IPS DF 6.9 (cell line): ENCODE measurements at places on chromosomes 16 and 17.

DNA sequence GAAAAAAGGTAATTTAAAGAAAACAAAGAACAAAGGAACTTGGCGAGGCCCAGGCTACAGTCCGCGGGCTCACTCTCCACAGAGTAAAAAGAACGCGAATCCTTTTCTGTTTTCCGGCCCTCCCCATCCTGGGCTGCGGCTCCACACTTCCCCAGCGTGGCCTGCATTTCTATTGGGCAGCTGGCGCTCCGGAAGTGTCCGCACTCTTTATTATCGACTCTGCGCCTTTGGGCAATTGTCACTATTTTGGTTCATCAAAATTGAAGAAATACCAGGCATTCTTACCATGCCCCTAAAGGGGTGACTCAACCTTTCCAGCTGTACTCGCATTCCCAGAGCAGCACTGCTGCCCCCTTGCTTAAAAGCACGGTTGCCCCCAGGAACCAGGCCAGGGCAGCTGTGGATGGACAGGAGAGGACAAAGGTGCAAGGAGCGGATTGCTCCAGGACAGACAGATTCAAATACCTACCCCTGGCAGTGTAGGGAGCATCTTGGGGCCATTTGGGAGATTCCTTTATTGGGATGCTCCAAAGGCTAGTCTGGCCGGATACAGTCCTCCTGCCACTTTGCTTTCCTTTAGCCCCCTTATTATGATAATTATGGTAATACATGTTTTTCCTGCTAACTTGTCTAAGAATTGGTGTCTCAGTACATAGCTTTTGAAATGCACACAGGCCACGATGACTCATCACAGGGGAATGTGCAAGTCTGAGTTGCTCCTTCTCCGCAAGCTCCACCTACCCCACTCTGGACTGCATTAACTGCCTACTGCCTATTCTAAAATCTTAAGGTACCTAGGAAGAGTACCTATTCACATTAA is 985 bp upstream of the SLFN12 start:
- DNase-seq = peak; percentile 98

GRCh38 chr16:86626966-86627365 is 48.6 kb downstream of the FOXL1 start:
- no peak for DNase-seq

- DNase-seq = no peak
These were observed 9.4 kb downstream of the PLD6 start for GRCh38 chr17:17196776-17197175.

DNA sequence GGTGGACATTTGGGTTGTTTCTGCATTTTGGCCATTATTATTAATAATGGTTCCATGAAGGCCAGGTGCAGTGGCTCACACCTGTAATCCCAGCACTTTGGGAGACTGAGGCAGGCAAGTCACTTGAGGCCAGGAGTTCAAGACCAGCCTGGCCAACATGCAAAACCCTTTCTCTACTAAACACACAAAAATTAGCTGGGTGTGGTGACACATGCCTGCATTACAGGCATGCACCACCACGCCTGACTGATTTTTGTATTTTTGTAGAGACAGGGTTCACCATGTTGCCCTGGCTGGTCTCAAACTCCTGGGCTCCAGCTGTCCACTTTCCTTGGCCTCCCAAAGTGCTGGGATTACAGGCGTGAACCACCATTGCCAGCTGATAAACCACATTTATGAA is 58.5 kb downstream of the TNFRSF13B start:
- DNase-seq = no peak

DNA sequence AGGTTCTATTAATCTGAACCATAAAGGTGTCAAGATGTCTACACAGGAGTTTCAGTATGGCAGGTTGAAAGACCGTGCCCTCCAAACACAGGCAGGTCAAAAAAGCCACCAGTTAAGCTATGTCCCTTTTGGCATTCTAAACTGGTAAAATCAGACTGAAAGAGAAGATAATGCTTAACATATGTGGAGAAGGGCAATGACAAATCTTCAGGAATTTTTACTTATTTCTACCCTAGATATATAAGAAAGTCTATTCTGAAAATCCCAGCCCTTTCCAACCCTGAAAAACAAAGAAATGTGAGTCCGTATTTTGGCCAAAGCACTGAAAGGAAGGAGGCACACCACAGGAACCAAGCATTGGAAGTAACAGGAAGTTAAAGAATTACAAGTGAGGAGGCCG is 16.5 kb downstream of the AP1G1 start:
- no peak for DNase-seq

DNA sequence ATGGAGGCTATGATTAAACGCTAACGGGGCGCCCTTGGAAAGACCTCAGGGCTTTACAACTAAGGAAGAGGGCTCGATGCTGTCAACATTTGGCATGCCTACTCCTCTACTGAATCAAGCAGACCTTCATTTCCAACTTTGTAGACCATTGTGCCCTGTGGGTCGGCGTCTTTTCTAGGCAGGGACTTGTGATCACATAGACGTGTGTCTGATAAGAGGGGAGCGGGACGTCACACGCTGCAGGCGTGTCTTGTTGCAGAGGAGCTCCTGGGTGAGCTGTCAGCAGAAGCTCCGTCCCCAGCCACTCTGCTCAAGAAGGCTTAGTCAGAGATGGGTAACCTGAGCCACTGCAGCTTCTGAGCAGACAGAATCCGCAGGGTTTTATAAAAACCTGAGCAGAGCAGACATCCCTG is 2.8 kb downstream of the MAPK8IP3 start:
- DNase-seq = no peak

GRCh38 chr17:59505610-59506276 is 59.7 kb upstream of the DHX40 start:
- no peak for DNase-seq

DNA sequence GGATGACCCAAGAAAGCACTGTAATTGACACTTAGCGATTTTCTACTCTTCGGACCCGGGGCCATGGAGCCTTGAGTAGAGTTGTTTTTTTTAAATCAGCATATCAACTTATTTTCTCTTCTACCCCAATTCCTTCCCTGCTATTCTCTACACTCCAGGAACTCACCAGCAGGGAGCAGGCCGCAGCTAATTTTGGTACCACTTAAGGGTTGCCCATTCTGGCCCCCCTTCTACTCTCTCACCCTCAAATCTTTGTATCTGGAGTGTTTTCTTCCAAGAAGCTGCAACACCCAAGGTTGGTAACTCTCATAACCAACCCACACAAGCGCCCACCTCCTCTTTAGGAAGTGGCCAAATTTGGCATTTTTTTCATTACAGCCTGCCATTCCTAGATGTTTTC is 5.5 kb upstream of the ERAL1 start:
- no peak for DNase-seq

DNA sequence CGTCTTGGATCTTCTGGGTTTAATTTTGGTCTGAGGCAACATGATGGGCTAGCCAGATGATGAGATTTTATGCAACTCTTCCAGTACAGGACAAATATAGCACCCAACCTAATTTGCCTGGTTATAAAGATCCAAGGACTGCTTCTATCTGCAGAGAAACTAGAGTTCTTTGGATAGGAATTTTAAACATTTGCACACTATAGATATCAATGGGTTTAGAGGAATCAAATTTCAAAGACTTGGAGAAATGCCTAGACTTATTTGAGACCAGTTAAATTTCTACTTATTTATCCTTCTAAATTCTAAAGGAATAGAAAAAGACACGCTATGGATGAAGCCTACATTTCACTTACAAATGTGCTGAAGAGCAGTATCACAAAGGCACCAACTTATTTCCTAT is 12.6 kb downstream of the PMFBP1 start:
- no peak for DNase-seq

- DNase-seq = no peak
These were observed 538.7 kb downstream of the RBFOX1 start for GRCh38 chr16:7871371-7871770.

DNA sequence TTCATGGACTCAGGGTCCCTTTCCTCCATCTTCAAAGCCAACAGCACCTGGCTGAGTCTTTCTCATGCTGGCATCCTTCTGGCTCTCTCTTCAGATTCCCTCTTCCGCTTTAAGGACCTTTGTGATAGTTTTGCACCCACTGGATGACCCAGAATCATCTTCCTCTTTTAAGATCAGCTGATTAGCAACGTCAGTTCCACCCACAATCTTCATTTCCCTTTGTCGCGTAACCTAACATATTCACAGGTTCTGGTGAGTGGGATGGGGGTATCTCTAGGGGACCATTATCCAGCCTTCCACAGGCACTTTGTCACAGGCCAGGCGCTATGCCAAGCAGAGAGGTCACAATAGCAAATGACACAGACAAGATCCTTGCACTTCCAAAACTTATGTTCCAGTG is 593.8 kb downstream of the MAF start:
- no peak for DNase-seq

GRCh38 chr17:72802726-72803125 is 289.8 kb downstream of the SLC39A11 start:
- no peak for DNase-seq

DNA sequence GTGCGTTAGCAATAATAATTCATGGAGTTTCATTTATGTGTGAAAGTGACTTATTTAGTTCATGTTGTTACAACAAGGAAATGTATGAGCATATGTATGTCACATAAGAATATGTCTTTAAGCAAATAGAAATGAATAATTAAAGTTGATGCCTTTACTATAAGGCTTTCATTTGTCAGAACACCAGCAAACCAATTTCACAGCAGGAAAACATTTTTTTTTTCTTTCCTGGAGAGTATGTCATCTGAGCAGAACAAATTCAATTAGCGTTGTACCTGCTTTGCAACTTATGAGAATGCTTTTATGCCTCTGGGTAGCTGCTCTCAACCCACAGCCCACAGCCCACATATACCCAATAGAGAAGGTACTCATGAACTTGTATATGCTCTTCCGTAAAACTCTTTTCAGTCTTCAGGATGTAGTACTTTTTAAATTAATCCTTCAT is 26.3 kb upstream of the APOH start:
- no peak for DNase-seq

- DNase-seq = no peak
These were observed 2.7 kb upstream of the RNF112 start for GRCh38 chr17:19408346-19408710.

DNA sequence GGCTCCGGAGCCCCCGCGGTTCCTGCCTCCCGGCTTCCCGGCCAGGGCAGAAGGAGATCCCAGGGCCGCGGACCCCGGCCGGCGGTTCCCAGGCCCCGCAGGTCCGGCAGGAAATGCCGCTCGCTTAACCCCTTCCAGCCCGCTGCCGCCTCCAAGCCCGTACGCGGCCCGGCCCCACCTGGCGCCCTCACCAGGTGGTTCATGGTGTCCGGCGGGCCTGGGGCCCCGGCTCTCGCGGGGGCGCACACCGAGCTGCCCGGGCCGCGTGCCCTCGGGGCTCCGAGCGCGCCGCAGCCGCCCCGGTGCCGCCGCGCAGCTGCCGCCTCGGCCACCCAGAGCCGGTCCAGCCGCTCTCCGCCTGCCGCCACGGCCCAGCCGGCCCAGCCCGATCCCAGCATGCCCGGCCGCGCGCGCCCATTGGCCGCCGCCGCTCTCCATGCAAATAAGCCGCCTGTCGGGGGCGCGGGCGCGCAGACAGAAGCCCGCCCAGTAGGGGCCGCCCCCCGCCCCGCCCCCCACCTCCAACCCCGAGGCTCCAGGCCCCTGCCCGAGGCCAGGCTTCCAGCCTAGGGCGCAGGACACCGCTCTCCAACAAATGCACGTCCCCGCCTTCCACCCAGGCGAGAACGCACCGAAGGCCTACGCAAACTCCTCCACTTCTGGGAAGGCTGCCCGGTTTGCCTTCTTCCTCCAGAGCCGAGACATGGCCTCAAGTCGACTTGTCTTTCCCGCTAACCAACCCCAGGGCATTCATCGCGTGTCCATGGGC is at the start of gene BCAR1:
BCAR1 (minus strand) TSS at position 345 of the 769 bp plus-strand sequence; CDS start at position 203, 142 bp downstream.
- no peak for DNase-seq

GRCh38 chr16:82078125-82078524 is 43.1 kb downstream of the HSD17B2 start:
- no peak for DNase-seq

DNA sequence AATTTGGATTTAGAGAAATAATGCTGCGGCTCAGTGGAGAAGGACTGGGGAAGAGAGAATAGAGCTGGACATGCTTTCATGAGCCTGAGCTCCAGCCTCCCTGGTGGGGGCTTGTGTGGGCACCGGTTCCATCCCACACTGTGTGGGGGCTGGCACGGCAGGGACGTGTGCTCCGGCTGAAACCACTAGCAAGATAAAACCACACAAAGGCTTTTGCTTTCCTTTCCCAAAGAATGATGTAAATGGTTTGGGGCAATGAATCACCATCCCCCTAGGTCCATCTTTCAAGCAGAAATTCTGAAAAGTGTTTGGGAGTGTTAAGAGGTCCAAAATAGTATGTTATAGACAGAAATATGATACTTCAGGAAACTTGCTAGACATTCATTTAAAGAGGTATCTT is 77.0 kb downstream of the CDH11 start:
- DNase-seq = no peak

- no peak for DNase-seq
These were observed 21.1 kb downstream of the CDR2 start for GRCh38 chr16:22353191-22353919.

DNA sequence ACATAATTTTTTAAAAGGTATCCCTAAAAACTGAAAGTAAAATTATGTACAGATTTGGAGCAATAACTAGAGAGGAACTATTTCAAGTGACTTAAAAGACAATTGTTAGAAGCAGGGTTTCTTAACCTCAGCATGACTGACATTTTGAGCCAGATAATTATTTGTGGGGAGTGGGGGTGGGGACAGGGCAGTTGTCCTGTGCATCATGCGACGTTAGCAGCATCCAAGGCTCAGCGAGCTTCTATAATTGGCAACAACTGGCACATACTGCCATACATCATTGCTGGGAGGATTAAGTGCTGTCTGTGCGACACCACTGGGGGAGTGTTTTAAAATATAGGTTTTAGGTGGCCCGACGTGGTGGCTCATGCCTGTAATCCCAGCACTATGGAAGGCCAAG is 27.1 kb downstream of the GABARAPL2 start:
- no peak for DNase-seq

GRCh38 chr16:29825145-29826044 is 5.1 kb downstream of the MVP start:
- DNase-seq = no peak

- no peak for DNase-seq
These were observed 121.4 kb downstream of the BANP start for GRCh38 chr16:88072571-88073001.

GRCh38 chr17:80647746-80648145 is 103.1 kb downstream of the RPTOR start:
- no peak for DNase-seq

DNA sequence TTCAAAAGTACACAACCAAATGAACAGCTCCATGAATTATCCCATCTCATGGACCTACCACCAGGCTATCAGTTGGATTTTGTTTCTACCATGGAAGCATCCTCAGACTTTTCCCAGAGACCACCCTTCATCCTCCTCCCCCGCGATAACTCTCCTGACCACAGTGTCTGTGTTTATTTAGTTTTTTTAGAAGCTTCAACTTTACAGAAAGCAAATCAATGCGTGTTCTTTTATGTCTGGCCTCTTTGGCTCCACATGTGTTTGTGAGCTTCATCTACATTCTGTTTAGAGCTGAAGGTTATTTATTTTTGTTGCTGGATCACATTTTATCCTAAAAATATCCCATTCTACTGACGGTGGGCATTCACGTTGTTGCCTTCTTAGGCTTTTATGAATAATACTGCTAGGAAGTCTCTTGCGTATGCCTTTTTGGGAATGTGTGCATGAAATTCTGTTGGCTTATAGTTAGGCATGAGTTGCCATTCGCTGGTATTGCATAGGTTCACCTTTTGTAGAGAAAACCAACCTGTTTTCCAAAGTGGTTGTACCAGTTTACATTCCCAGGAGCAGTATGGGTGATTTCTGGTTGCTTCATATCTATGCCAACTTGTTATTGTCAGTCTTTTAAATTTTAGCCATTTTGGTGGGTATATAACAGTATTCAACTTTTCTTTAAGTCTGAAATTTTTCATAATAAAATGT is 83.0 kb downstream of the CMIP start:
- no peak for DNase-seq

- DNase-seq = no peak
These were observed 5.9 kb upstream of the C16orf87 start for GRCh38 chr16:46836534-46837530.
